ENCODE measurements at places on chromosomes 1 and 21.
A peak's percentile ranks its signal among the peaks of the same experiment; 100 is the strongest.

GRCh38 chr1:59885160-59885832 is 41.3 kb downstream of the CYP2J2 start:
- no peak for DNase-seq

GRCh38 chr1:26788515-26788785 is 700 bp downstream of the PIGV start:
- DNase-seq, result no peak

GRCh38 chr1:232376632-232377493 is 253.1 kb downstream of the SIPA1L2 start:
- peak; percentile 2 for DNase-seq

GRCh38 chr1:206978259-206978658 is 8.0 kb upstream of the FCAMR start:
- no peak for DNase-seq

- DNase-seq, result peak; percentile 79
These were observed 27.9 kb downstream of the RGS5 start for GRCh38 chr1:163174524-163175437.

GRCh38 chr1:154344977-154345837 is 19.9 kb downstream of the ATP8B2 start:
- peak; percentile 54 for DNase-seq

DNA sequence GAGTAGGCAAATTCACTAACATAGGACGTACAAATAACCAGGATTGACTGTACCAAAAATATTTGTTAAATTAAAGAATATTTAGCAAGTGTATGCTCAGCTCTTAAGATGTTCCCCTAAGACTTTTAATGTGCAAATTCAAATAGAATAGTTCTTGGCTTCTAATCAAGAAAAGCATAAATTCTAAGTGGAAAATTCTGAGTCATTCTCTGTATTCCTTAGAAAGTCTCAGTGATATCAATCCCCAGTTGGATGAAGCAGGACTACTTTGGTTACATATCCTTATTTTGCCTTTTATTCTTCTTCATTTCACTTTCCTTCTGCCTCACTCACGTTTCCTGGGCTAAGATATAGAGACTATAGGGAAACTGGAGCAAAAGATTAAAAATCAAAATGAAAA is 130.2 kb downstream of the IFI44 start:
- peak; percentile 59 for DNase-seq

GRCh38 chr1:76554283-76554682 is 313.0 kb upstream of the ST6GALNAC5 start:
- no peak for DNase-seq

DNA sequence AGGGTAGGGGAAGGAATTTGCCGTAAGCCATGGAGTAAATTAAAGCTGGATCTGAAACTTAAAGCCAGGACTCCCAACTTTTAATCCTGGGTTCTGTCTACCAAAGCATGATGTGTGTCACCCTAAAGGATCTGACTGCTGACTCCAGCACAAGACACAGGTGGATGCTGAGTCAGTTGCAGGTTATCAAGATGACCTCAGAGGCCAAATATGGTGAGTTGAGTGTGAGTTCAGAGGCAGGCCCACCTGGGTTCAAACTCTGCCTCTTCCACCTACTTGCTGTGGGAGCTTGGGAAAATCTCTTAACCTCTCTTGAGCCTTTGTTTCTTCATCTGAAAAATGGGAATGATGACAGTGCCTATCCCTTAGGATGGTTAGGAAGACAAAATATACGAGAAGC is 16.7 kb upstream of the LDLRAP1 start:
- no peak for DNase-seq

- no peak for DNase-seq
These were observed 89.7 kb upstream of the SLC44A3 start for GRCh38 chr1:94730450-94730849.

- DNase-seq, result no peak
These were observed 72.3 kb downstream of the CTH start for GRCh38 chr1:70483342-70483741.

- DNase-seq, result no peak
These were observed 1.1 kb upstream of the GUCA2B start for GRCh38 chr1:42152119-42152518.

GRCh38 chr1:30420519-30421050 is 302.8 kb downstream of the MATN1 start:
- DNase-seq, result no peak

- DNase-seq, result no peak
These were observed 30.1 kb downstream of the RNF11 start for GRCh38 chr1:51266181-51266580.

DNA sequence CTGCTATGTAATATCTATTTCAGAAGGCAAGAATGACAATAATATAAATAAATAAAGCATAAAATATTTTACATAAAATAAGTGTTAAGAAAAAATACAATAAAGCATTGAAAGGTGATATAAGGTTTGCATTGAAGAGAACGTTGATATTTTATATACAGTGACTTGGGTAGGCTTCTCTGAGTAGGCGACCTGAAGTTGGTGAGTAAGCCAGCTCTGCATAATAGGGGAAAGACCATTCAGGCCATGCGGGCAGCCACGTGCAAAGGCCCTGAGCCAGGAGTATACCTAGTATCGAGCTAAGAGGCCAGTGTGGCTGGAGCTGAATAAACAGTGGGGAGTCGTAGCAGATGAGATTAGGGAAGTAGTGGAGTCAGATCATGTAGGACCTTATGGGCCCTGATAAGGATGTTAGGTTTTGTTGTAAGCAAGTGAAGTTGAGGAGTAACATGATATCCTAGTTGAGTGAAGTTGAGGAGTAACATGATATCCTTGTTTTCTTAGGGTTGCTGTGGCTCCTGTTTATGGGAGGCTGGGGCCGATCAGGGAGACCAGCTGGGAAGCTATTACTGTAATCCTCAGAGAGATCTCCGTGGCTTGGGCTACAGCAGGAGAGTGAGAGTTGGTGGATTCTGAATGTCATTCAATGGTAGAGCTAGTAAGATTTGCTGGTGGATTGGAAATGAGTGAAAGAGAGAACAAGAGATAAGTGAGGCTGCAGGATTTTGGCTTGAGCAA is 22.0 kb downstream of the KCNK1 start:
- peak; percentile 60 for DNase-seq

- DNase-seq, result no peak
These were observed 23.2 kb downstream of the ATP8B2 start for GRCh38 chr1:154348429-154349076.

DNA sequence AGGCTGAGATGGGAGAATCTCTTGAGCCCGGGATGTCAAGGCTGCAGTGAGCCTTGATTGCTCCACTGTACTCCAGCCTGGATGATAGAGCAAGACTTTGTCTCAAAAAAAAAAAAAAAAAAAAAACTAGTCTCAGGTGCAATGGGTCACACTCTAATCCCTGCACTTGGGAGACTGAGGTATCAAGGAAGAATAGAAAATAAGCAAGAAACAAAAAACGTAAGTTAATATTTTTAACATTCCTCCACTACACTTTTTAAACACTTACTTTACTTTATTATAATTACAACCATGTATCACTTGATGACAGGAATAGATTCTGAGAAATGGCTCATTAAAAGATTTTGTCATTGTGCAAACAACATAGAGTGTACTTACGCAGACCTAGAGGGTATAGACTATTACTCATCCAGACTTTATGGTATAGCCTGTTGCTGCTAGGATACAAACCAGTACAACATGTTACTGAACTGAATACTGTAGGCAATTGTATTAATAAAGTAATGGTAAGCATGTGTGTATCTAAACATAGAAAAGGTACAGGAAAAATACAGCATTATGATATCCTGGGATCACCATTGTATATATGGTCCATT is 1244.1 kb upstream of the ADGRL4 start:
- DNase-seq, result peak; percentile 2

DNA sequence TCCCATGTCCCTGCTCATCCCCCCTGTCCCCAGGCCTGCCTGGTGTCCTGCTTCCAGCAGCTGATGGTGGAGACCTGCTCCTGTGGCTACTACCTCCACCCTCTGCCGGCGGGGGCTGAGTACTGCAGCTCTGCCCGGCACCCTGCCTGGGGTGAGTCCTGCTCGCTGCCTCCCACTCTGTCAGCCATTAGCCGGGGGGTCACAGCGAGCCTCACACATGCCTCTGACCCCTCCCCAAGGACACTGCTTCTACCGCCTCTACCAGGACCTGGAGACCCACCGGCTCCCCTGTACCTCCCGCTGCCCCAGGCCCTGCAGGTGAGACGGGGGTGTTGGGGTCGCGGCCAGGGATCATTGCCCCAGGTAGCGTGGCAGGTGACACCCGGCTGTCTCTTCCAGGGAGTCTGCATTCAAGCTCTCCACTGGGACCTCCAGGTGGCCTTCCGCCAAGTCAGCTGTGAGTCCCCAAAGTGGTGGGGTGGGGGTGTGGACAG is 10.0 kb downstream of the SCNN1D start:
- peak; percentile 27 for DNase-seq

GRCh38 chr1:18965206-18966173 is 9.0 kb upstream of the IFFO2 start:
- no peak for DNase-seq

DNA sequence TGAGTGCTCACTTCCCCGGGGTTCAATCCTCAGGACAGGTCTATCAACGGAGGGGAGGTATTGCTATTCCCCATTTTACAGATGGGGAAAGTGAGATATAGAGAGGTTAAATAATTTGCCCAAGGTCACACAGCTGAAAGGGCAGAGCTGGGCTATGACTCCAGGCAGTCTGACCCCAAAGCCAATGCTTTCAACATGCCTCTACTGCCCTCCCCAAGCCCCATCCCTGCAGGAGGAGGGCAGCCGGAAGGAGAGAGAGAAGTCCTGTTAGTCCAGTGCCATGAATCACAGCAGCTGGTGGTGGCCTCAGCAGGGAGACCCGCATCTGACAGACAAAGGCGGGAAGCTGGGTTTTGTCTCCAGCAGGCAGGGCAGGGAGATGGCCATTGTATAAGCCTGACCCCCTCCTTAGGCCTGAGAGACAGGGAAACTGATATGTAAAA is 20.0 kb upstream of the CLIC4 start:
- peak; percentile 57 for DNase-seq

GRCh38 chr1:149848340-149849110 is 50.8 kb upstream of the BOLA1 start:
- DNase-seq, result no peak

DNA sequence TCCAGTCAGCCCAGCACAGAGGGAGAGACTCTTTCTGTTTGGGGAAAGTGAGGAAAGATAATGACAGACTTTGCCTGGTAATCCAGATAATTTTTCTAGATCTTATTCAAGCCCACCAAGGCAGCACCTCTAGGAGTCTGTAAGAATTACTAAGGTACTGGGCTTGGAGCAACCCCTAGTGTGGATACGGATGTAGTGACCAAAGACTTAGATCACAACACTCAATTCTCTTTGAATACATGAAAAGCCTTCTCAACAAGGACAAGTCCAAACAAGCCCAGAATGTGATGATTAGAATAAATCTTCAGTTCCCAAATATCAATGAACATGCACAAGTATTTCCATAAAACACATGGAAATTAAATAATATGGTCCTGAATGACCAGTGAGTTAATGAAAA is 206.9 kb downstream of the MRPL39 start:
- no peak for DNase-seq

DNA sequence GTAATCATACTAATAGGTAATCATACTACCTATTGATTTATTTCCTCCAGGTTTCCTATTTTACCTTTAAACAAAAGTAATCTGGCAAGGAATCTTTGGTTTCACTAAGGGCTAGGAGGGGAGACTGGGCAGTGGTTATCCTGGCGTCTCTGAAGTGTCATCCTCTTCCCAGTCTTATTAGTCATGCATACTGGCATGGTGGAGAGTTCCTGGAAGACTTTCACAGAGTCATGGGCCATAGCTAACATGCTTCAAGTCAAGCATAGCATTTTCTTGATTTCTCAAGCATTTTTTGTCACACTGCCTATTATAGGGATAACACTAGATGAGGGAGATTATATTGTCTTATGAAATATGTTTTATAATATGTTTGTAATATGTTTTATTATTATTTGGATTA is 64.0 kb upstream of the ASB17 start:
- DNase-seq, result no peak

- DNase-seq, result no peak
These were observed 10.1 kb upstream of the C1orf174 start for GRCh38 chr1:3910049-3910731.

DNA sequence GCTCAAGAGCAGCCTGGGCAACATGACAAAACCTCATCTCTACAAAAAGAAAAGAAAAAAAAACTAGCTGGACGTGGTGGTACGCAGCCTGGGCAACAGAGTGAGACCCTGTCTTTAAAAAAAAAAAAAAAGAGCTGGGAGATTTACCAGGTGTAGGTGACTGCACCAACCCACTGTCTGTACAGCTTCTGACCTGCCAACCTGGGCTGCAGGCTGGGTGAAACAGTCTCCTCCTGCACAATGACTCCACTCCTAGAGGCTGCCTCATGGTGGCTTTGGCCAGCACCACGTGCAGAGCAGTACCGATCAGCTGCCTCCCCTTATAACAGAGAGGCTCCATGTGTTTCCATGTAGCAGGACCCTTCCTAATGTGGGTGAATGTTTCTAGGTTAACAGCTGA is 3.7 kb downstream of the MRTO4 start:
- no peak for DNase-seq

- DNase-seq, result peak; percentile 77
These were observed 11.4 kb downstream of the FAM229A start for GRCh38 chr1:32350785-32351398.

- peak; percentile 78 for DNase-seq
These were observed 4.5 kb downstream of the ADARB1 start for GRCh38 chr21:45078877-45079281.

DNA sequence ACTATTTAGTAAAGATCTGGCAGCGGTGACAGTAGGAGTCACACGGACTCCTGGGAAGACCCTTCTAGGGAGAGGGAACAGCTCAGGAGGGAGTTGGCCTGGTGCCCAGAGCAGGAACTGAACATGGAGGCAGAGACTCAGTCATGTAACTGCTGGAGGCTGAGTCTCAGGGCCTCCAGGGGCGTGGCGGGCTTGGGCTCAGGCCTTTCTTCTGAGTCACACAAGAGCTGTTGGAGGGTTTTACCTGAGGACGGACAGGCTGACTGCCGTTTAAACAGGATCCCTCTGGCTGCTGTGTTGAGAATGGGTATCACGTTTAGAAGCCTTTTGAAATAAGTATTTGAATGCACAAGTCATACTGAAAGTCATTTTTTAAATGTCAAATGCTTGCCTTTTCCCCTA is 7.2 kb upstream of the ETS2 start:
- DNase-seq, result no peak

GRCh38 chr1:54137534-54138061 is 15.2 kb downstream of the CDCP2 start:
- peak; percentile 12 for DNase-seq

GRCh38 chr1:166069390-166069789 is 97.4 kb downstream of the FAM78B start:
- DNase-seq, result no peak

GRCh38 chr1:248696261-248696660 is 6.3 kb downstream of the OR14I1 start:
- no peak for DNase-seq
